ENCODE measurements at places on chromosomes 1 and 21.

DNA sequence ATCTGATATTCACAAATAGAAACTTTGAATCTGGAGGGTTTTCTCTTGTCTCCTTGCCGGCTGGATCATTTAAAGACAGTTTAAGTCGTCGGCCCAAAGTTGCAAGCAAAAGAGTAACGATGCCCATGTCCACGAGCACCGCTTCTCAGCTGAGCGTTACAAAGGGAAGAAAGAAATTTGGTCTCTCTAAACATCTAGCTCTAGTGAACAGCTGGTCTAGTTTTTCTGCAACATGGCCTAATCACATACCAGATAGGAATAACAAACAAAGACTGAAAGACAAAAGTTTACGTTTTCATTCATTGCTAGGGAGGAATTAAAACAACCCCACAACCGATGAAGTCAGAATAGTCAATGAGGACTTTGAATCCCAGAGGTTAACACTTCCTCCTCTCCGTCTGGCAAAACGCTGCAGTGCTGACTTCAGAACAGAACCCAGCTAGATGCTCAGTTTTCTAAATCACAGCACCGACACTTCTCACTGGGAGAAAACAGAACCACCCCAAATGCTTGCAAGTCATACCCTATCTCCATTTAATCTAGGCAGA lies 69.4 kb downstream of the NTPCR start:
- DNase-seq, result no peak

GRCh38 chr1:214332946-214333798 lies 52.2 kb downstream of the SMYD2 start:
- DNase-seq, result peak; percentile 33

DNA sequence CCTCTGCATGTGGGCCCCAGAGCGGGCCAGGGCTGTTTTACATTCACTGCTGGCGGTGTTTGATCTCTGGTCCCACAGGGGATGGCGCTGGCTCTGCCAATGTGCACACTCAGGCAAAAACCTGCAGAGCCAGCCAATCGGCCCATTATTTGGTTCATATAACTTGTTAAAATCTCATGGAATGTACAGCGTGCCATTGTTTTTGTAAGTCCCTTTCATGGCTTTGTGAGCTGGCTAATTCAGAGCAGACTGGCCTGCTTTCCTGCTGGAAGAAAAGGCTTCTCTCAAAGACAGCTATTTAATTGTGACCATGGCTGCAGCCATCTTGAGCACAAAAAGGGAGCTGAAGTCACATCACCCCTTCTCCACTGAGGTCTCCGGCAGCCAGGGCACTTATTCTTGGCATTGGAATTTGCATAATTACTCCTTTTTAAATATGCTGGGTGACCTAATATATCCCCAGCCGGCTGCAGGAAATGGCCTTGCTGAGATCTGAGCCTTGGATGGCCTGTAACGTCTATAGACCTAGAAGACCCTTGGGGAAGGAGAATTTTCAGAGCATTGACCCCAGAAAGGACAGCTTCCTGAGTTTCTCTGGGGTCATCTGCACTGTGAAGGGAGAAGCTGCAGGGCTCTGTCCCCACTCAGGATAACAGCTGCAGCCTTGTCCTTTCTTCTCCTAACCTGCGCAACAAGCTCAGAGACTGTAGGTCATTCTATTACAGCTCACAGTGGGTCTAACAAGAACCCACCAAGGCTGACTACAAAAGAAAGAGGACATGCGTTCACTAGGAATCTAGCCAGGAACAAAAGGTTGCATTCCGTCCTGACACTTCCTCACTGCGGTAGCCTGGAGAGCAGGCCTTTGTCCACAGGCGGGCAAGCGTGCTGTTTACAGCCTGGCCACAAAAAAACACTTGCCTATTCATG lies 45.8 kb downstream of the BCAR3 start:
- DNase-seq, result no peak

GRCh38 chr1:102097451-102097850 lies 100.7 kb upstream of the OLFM3 start:
- no peak for DNase-seq

- DNase-seq, result no peak
Measured at GRCh38 chr1:42040159-42040558, 113.1 kb upstream of the GUCA2B start.

- DNase-seq, result no peak
Measured at GRCh38 chr21:29904359-29905282, 35.2 kb downstream of the GRIK1 start.

DNA sequence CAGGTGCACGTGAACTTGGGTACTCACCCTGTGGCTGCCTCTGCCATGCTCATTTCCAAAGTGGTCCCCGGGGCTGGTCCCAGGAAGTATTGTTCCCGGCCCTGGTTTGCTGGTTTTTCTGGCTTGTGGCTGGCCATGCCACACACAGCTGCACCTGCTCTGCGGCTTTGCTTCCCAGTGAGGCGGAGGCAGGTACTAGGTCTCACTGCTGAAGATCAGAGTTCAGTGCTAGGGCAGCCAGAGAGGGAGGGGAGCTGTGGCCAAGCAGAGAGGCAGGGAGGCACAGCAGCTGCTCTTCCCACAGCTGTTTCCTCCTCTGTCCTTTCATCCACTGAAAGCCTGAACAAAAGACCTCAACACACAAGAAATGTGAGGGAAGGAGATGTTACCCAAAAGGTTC lies 30.5 kb downstream of the ENO1 start:
- DNase-seq, result no peak

- DNase-seq, result no peak
Measured at GRCh38 chr1:12057940-12058687, 5.0 kb upstream of the TNFRSF8 start.

GRCh38 chr1:156525071-156525501 lies 24.5 kb upstream of the MEF2D start:
- no peak for DNase-seq

- DNase-seq, result peak; percentile 47
Measured at GRCh38 chr1:47710329-47711071, 272.7 kb downstream of the FOXD2 start.

GRCh38 chr1:19232524-19232846 lies 18.8 kb downstream of the EMC1 start:
- DNase-seq, result no peak

GRCh38 chr1:207840380-207840779 lies 70.5 kb downstream of the CD34 start:
- DNase-seq, result no peak

GRCh38 chr1:100661176-100661575 lies 58.4 kb upstream of the VCAM1 start:
- DNase-seq, result no peak

DNA sequence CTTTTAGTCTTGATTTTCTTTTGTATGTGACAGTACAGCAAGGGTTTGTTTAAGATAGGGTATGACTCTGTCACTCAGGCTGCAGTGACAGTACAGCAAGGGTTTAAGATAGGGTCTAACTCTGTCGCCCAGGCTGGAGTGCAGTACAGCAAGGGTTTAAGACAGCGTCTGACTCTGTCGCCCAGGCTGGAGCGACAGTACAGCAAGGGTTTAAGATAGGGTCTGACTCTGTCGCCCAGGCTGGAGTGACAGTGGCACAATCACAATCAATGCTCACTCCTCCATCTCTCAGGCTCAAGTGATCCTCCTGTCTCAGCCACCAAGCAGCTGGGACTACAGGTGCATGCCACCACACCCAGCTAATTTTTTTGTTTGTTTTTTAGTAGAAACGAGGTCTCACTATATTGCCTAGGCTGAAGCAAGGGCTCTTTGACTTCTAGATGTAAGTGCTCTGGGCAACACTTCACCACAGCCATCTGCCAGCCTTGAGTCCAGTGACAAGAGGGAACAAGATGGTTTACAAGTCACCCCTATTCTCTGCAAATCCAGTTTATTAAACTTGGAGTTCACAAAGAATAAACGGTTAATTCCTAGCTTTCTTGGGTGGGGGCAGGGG lies 965 bp upstream of the SH2D5 start:
- DNase-seq, result no peak

DNA sequence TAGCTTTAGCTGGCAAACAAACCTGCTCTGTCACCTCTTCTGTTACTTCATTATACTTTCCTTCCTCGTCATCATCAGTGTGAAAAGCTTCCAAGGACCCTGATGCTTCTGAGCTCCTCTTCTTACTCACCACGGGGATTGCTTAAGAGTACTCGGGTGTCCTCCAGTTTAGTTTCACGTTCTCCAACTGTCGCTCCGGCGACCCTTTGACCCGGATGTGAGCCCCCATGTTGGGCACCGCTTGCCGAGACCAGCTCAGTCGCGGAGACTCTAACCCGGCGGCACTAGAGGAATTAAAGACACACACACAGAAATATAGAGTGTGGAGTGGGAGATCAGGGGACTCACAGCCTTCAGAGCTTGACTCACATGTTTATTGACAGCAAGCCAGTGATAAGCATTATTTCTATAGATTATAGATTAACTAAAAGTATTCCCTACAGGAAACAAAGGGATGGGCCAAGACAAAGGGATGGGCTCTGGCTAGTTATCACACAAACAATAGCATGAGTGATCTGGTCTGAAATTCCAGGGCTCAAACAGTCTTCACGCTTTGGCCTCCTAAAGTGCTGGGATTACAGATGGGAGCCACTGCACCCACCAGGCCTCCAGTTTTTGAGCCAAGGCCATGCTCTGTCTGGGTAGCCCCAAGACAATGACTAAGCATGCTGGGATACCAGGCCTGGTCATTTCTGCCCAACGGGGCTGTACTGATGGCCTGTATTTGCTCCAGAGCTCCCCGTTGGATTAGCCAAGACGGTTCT lies 30.1 kb upstream of the ENO1 start:
- DNase-seq, result no peak

- peak; percentile 42 for DNase-seq
Measured at GRCh38 chr21:39518055-39518846, 66.5 kb downstream of the SH3BGR start.

DNA sequence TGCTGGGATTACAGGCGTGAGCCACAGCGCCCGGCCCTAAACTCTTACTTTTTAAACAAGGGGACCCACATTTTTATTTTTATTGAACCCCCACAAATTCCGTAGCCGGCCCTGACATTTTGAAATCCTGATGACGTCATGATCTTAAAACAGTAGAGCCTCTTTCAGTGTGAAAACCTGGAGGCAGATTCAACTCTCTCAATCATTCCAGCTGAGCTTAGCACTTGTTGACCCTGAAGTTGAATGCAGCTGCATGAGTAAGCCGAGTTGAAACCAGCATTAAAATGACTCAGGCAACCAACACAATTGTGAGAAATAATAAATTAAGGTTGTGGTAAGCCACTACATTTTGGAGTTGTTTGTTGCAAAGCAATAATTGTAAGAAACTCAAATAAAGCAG lies 93.9 kb upstream of the ADGRL4 start:
- DNase-seq, result no peak

GRCh38 chr1:223142795-223143536 lies at the start of gene TLR5:
Gene TLR5, minus strand, starts transcription at chr1:223143248. Its CDS starts 30,217 bp downstream, at chr1:223113031.
- peak; percentile 92 for DNase-seq

DNA sequence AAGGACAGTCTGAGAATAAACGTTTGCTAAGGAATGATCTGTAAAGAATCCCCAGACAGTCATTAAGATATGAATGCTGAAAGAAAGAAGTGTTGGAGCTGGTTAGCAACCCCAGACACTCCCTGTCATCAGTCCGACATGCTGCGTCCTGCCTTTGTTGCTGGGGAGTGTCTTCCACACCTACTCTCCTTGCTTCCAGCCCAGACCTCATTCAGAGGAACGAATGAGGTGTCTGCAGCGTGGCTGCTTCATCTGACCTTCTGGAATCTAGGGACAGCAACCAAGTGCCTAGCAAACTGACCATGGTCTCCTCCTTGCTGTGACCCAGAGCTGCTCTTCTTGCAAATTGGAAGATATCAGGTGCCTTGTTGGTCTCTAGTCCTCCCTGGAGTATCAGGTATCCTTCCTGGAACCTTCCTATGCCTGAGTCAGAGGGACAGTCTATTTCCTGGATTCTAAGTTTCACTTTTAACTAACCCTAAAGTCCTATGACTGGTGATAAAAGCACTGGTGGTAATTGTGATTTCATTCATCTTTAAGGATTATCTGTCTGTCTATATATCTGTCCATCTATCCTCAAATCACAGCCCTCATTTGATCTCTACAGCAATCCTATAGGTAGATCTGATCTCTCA lies 45.3 kb downstream of the NFASC start:
- DNase-seq, result no peak

DNA sequence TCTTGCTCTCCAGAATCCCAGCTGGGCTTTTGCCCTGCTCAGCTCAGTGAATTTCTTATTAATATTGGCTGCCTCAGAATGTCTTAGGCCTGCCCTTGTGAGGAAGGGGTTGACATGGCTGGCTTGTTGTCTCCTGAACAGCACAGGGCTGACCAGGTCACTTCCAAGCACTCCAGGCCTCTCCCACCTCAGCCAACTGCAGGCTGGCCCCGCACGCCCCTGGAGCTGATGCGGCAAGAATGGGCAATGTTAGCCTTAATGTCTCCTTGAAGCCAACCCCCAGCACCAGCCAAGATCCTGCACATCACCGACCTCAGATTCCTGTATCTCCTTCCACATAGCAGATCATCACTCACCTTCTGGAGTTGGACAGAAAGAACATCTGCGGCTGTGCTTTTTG lies 598.6 kb downstream of the AJAP1 start:
- DNase-seq, result no peak

DNA sequence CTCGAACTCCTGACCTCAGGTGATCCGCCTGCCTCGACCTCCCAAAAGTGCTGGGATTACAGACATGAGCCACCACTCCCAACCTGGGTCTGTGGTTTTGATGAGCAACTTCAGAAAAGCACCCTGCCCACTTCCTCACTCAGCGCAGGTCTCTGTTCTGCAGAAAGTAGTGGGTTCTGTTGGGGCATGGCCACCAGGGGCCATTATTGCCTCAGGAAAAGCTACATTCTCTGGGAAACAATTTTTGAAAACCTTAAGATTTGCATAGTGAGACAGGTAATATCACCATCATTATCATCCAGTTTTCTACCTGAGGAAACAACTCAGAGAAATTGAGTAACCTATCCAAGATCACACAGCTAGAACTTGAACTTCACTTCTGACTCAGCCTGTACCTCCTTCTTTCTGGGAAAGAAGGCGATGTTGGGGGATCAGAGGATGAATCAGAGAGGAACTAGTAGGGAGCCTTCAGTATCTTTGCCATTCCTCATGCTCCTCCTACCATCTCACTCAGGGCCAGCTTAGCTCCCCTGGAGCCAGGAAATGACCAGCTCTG lies 7.1 kb upstream of the NES start:
- DNase-seq, result peak; percentile 39

DNA sequence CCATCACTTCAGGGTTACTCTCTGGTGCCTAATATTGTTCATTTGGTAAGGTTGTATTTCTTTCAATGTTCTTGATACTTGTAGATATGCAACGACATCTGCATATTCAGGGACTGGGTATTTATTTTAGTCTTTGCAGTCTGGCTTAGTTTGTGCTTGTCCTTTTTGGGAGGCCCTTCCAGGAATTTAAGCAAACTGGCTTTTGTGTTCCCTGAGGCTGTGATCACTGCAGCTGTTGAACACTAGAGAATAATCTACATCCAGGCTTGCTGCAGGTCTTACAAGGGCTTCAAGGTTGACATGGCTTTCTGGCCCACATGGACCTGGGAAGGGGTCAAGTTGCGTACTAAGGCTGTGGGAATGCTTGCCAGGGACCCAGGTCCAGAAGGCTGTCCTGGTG lies 72.1 kb downstream of the CCDC18 start:
- DNase-seq, result no peak

GRCh38 chr1:33970148-33970825 lies 106.4 kb downstream of the HMGB4 start:
- DNase-seq, result no peak

- DNase-seq, result no peak
Measured at GRCh38 chr1:191695865-191696264, 462.4 kb upstream of the RGS18 start.

- DNase-seq, result no peak
Measured at GRCh38 chr1:17933971-17934370, 173.6 kb upstream of the IGSF21 start.

GRCh38 chr1:36172983-36173382 lies 17.0 kb downstream of the MAP7D1 start:
- DNase-seq, result no peak

- DNase-seq, result no peak
Measured at GRCh38 chr1:230773396-230774033, 26.3 kb downstream of the CAPN9 start.
